ENCODE measurements at places on chromosomes 11 and 22. TPM values are rescaled to one million over a fixed set of nuclear protein-coding genes. Genes with fewer than 3 reads are reported as not detected.

KRTAP5-1 gene
- not detected for total RNA-seq

SHANK3 gene
- total RNA-seq: 223 TPM

CFAP300 gene
- total RNA-seq: not detected

MUC2 gene
- not detected for total RNA-seq

PNPLA5 gene
- total RNA-seq: not detected

GLYAT gene
- not detected for total RNA-seq

PRAME gene
- not detected for total RNA-seq

OPCML gene
- 4.1 TPM for total RNA-seq

MIOX gene
- not detected for total RNA-seq

GRCh38 chr11:125235071-125235471 lies 70.5 kb downstream of the PKNOX2 start:
- H3K4me3 ChIP-seq: no peak overlapping the region
- H3K4me1 ChIP-seq: peaks cover 22% of the 10 kb centered on the region
- H3K36me3 ChIP-seq: peaks cover 15% of the 10 kb centered on the region
- no peak for DNase-seq
- H3K27me3 ChIP-seq: peaks cover 2% of the 10 kb centered on the region

DNA sequence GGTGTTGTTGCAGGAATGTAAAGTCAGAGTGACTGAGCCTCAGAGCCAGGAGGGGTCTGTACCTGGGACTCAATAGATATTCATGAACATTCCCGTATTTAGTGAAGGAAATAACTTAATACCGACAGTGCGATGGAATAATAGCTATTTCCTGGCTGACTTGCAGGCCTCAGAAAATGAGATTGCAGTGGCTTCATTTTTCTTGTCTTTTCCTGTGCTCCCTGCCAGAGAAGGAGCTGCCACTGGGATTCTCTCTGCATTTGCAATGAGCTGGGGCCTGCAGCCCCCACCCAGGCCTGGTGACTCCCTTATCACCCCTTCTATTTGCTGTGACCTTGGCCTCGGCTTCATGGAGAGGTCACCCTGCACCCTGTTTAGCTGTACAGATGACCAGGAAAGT lies 173.4 kb downstream of the MIAT start:
- H3K27ac ChIP-seq: no peak overlapping the region
- no peak overlapping the region for H3K4me3 ChIP-seq
- no peaks in the 10 kb centered on the region for H3K36me3 ChIP-seq
- no peak for DNase-seq
- H3K27me3 ChIP-seq: peaks cover 2% of the 10 kb centered on the region
- H3K4me1 ChIP-seq: peaks cover 15% of the 10 kb centered on the region

GRCh38 chr11:61149624-61150615 lies 11.3 kb downstream of the VPS37C start:
- H3K27ac ChIP-seq: no peak overlapping the region
- DNase-seq: no peak
- peaks cover 4% of the 10 kb centered on the region for H3K36me3 ChIP-seq
- peaks cover 8% of the 10 kb centered on the region for H3K27me3 ChIP-seq
- H3K4me3 ChIP-seq: no peak overlapping the region
- H3K4me1 ChIP-seq: peaks cover 50% of the 10 kb centered on the region

- H3K36me3 ChIP-seq: no peaks in the 10 kb centered on the region
- no peak overlapping the region for H3K27ac ChIP-seq
- no peak for DNase-seq
- H3K4me1 ChIP-seq: no peaks in the 10 kb centered on the region
- H3K4me3 ChIP-seq: no peak overlapping the region
- H3K27me3 ChIP-seq: peaks cover 1% of the 10 kb centered on the region
Observed at GRCh38 chr22:27115816-27116256, 458.4 kb downstream of the MIAT start.

- peaks cover 3% of the 10 kb centered on the region for H3K4me1 ChIP-seq
- H3K27me3 ChIP-seq: peaks cover 4% of the 10 kb centered on the region
- no peaks in the 10 kb centered on the region for H3K36me3 ChIP-seq
- no peak overlapping the region for H3K4me3 ChIP-seq
Observed at GRCh38 chr11:86680716-86681482, 8.5 kb upstream of the ME3 start.

GRCh38 chr22:27561286-27561904 lies 240.2 kb downstream of the MN1 start:
- peaks cover 4% of the 10 kb centered on the region for H3K36me3 ChIP-seq
- H3K27me3 ChIP-seq: peaks cover 4% of the 10 kb centered on the region
- no peak overlapping the region for H3K27ac ChIP-seq
- H3K4me3 ChIP-seq: no peak overlapping the region
- H3K4me1 ChIP-seq: peaks cover 4% of the 10 kb centered on the region

DNA sequence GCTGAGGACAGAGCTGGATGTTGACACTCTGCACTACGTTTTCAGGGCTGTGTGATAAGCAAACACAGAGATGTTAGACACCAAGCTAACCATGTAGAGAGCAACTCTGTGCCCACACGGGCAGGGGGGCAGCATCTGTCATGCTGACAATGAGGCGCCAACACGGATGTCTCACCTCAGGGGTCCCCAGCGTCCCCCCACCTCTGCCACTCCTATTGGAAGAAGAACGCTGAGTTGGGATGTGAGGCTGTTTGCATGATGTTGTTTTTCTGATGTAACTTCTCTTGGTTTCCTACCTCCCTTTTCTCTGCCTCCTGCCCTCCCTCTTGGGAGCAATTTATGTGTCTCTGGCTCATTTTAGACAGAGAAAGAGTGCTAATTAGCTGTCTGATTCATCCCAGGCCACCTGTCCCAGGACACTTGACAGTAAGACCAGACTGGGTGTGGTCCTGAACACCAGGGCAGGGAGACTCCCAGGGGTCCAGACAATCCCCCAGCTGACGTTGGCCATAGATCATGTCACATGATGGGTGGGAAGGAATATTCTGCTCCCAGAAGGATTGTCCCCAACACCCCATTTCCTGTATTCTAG lies 89.2 kb upstream of the NCAM1 start:
- H3K27ac ChIP-seq: no peak overlapping the region
- H3K4me1 ChIP-seq: no peaks in the 10 kb centered on the region
- H3K27me3 ChIP-seq: no peaks in the 10 kb centered on the region
- H3K4me3 ChIP-seq: no peak overlapping the region
- H3K36me3 ChIP-seq: no peaks in the 10 kb centered on the region

DNA sequence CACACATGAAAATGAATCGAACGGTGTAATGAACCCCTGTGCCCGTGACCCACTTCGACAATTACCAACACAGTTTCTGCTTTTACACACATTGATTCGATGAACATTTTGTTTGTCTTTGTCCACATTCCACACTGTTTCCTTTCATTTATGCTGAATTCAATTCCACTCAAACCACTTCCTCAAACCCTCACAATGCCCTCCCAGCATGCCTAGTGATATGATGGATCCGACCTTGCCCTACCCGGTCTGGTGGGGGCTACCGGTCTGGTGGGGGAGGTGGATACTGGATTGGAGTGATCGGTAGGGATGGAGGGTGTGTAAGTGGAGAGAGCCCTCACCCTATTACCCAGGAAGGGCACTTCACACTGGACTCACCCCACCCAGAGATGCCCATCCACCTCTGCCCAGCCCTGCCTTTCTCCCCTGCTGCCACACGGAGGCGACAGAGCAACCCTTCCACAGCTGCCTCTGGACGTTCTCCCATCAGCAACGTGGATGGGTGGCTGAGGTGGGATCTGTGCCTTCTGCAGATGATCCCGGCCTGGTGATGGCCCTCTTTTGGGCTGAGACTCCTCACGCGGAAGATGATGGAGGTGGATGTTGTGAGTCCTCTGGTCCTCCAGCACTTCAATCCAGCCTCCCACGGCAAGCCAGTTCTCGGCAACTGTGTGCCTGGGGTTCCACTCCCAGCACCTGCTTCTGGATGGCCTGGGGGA lies 33.0 kb upstream of the P2RY2 start:
- no peak overlapping the region for H3K4me3 ChIP-seq
- H3K27me3 ChIP-seq: peaks cover 3% of the 10 kb centered on the region
- peaks cover 7% of the 10 kb centered on the region for H3K4me1 ChIP-seq

GRCh38 chr11:69904161-69904973 lies 85.2 kb upstream of the FGF3 start:
- H3K27ac ChIP-seq: no peak overlapping the region
- no peak for DNase-seq
- H3K27me3 ChIP-seq: peaks cover 7% of the 10 kb centered on the region
- H3K4me1 ChIP-seq: no peaks in the 10 kb centered on the region

GRCh38 chr11:7473717-7474116 lies 11.6 kb upstream of the OLFML1 start:
- H3K4me1 ChIP-seq: peaks cover 2% of the 10 kb centered on the region
- no peaks in the 10 kb centered on the region for H3K36me3 ChIP-seq
- no peak overlapping the region for H3K4me3 ChIP-seq
- no peaks in the 10 kb centered on the region for H3K27me3 ChIP-seq

DNA sequence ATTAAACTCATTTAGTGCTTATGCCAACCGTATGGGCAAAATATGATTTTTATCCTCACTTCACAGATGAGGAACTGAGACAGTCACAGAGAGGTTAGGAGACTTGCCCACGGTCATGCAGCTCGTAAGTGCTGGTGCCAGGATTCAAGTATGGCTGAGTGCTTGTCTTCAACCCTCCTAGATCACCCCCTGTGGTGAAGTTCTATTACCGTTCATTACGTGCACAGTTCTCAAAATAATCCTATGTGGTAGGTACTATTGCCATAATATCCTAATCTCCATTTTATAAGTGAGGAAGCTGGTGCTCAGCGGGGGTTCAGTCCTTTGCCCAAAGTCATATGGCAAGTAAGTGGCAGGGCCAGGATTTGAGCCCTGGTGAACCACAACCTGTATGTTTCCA lies 1.5 kb downstream of the MIEF1 start:
- peaks cover 37% of the 10 kb centered on the region for H3K36me3 ChIP-seq
- peak overlapping the region; percentile 83 for H3K4me3 ChIP-seq
- H3K27ac ChIP-seq: no peak overlapping the region

- H3K4me3 ChIP-seq: no peak overlapping the region
- no peaks in the 10 kb centered on the region for H3K36me3 ChIP-seq
- no peak overlapping the region for H3K27ac ChIP-seq
- H3K27me3 ChIP-seq: peaks cover 6% of the 10 kb centered on the region
Observed at GRCh38 chr11:79168530-79169110, 272.2 kb downstream of the TENM4 start.

GRCh38 chr11:127825183-127825582 lies 762.2 kb downstream of the ETS1 start:
- H3K27me3 ChIP-seq: peaks cover 1% of the 10 kb centered on the region
- H3K4me1 ChIP-seq: peaks cover 2% of the 10 kb centered on the region
- no peaks in the 10 kb centered on the region for H3K36me3 ChIP-seq
- H3K27ac ChIP-seq: no peak overlapping the region
- H3K4me3 ChIP-seq: no peak overlapping the region

DNA sequence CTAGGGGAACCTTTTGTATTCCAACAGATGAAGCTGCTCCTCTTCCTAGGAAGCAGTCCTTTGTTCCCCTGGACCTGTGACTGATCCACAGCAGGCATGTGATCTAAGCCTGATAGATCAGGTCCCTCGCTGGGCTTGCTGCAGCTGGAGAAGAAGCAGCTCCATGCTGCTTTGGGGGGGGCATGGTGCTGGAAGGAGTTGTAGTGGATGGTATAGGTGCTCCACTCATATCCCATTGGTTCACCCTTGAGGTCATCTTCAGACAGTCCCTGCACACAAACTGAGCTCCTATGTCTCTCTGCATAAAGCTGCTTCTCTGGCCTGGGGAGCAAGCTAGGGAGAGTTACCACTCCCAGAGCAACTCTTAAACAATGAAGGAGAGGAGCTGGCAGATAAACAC lies 9.5 kb upstream of the RIC3 start:
- no peak overlapping the region for H3K27ac ChIP-seq
- peaks cover 3% of the 10 kb centered on the region for H3K4me1 ChIP-seq
- DNase-seq: no peak
- H3K36me3 ChIP-seq: no peaks in the 10 kb centered on the region
- H3K27me3 ChIP-seq: no peaks in the 10 kb centered on the region
- H3K4me3 ChIP-seq: no peak overlapping the region

- peaks cover 10% of the 10 kb centered on the region for H3K4me1 ChIP-seq
- peaks cover 9% of the 10 kb centered on the region for H3K27me3 ChIP-seq
- no peak overlapping the region for H3K27ac ChIP-seq
- peak; percentile 64 for DNase-seq
- no peaks in the 10 kb centered on the region for H3K36me3 ChIP-seq
Observed at GRCh38 chr11:3849297-3849874, 6.1 kb upstream of the STIM1 start.

- H3K4me1 ChIP-seq: peaks cover 21% of the 10 kb centered on the region
- no peak for DNase-seq
- peak overlapping the region; percentile 93 for H3K4me3 ChIP-seq
- H3K36me3 ChIP-seq: peaks cover 32% of the 10 kb centered on the region
Observed at GRCh38 chr11:71446150-71446549, 2.0 kb downstream of the DHCR7 start.

- peaks cover 1% of the 10 kb centered on the region for H3K27me3 ChIP-seq
- no peak for DNase-seq
- no peak overlapping the region for H3K4me3 ChIP-seq
- H3K36me3 ChIP-seq: no peaks in the 10 kb centered on the region
- no peak overlapping the region for H3K27ac ChIP-seq
Observed at GRCh38 chr11:108960501-108960900, 295.6 kb downstream of the DDX10 start.
